ENCODE measurements at places on chromosomes 12 and 14.

GRCh38 chr12:22653075-22653474 lies 28.1 kb downstream of the ETNK1 start:
- no peak for DNase-seq

GRCh38 chr12:52175371-52176350 lies 16.2 kb downstream of the KRT80 start:
- no peak for DNase-seq

- DNase-seq = no peak
These were observed 47.5 kb downstream of the IFNG start for GRCh38 chr12:68111995-68112394.

- no peak for DNase-seq
These were observed 444 bp upstream of the NKX2-8 start for GRCh38 chr14:36582874-36583241.

DNA sequence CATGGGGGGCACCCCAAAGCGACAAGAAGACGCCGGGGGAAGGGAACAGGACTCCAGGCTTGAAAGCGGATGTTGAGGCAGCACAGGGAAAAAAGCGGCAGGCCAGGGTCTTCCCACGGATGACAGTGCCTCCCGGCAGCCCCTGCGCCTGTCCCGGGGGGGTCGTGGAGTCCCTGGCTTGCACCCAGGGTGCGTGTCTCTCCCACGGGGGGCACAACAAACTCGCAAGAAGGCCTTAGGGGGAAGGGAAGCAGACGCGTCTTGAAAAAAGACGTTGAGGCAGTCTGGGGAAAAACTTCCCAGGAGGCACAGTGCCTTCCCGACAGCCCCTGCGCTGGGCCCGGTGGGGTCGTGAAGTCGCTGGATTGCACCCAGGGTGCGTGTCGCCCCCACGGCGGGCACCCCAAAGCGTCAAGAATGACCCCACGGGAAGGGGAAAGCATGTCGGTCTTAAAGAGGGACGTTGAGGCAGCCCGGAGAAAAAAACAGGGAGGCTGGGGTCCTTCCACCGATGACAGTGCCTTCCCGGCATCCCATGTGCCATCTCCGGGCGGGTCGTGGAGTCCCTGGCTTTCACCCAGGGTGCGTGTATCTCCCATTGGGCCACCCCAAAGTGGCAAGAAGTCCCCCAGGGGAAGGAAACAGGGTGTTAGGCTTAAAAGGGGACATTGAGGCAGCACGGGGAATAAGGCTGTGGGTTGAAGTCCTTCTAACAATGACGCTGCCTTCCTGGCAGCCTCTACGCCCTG lies 159.9 kb upstream of the ALG10B start:
- no peak for DNase-seq

GRCh38 chr12:10771132-10771733 lies 31.2 kb downstream of the TAS2R7 start:
- DNase-seq = no peak

- DNase-seq = no peak
These were observed 19.4 kb upstream of the KRT18 start for GRCh38 chr12:52929538-52929937.

- DNase-seq = no peak
These were observed 1.1 kb downstream of the PAPLN start for GRCh38 chr14:73238424-73238852.

- no peak for DNase-seq
These were observed 24.8 kb downstream of the TBX5 start for GRCh38 chr12:114381177-114381576.

DNA sequence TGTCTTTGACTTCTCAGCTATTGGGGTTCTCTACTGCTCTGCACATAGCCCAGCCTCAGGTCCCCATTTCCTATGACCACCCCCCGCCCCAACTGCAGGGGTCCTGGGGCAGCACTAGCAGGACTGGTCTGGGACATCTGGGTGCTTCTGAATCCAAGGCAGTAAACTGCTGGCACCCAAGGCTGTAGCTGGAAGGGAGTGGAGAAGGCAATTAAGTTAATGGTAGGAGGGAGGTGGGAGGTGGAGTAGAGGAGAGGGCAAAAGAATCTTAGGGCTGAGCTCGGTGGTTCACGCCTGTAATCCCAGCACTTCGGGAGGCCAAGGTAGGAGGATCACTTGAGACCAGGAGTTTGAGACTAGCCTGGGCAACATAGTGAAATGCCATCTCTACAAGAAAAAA lies 11.5 kb downstream of the PLEK2 start:
- DNase-seq = no peak

DNA sequence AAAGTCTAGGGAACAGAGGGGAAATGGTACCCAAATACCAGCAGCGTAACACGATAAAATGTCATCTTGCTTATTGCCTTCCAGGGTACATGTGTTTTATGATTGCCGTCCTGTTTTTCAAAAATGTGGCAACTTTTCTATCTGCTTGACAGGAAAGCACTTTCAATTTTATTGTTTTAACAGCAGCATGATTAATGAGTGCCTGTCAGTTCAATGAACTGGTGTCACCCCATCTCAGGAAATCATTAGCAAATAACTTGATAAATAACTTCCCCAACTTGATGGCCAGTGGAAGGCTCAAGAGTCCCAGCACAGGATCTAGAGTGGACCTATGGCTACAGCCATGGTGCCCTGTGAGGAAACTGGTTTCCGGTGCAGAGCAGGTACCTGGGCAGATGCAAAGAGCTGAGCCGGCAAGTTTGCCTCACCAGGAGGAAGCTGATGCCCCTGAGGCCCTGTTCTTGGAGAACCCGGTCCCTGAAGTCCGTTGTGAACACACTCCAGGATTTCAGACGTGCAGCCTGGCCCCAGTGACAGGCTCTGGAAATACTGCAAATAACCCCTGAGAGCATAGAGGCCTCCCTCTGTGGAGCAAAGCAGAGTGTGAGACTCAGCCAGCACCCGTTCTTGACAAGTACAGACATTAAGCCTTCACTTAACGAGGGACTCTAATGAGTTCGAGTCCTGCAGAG lies 173.5 kb upstream of the SFSWAP start:
- DNase-seq = no peak

- no peak for DNase-seq
These were observed 160.0 kb downstream of the TPH2 start for GRCh38 chr12:72098622-72099021.

GRCh38 chr12:9365296-9365695 lies 157.1 kb upstream of the PZP start:
- DNase-seq = no peak

DNA sequence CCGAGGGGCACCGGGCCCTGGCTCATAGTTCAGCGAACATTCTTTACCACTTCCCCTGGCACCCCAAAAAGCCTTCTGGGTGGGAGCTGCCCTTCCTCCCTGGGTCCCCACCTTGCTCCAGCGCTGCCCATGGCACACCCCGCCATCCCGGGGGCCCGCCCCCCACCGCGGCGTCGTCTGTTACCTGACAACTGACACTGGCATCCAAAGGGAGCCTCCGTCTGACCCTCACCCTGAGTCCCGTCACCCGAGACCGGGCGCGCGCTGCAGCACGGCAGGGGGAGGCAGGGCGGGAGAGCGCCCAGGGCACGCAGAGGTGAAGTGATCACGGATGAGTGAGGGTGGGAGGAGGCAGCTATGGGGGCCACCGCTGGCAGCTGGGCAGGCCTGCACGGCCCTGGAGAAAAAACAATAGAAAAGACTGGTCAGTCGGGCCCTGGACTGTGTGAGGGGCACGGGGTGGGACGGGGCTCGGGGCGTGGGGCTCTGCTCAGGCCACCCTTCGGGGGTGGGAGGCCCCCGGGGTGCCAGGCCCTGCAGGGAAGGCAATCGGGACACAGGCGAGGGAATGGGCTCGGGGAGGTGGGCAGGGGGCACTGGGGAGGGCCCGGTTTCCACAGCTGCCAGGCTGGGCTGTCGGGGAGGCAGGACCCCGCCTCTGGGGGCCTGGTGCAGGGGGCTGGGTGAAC lies 40.7 kb downstream of the BCL11B start:
- peak; percentile 37 for DNase-seq

DNA sequence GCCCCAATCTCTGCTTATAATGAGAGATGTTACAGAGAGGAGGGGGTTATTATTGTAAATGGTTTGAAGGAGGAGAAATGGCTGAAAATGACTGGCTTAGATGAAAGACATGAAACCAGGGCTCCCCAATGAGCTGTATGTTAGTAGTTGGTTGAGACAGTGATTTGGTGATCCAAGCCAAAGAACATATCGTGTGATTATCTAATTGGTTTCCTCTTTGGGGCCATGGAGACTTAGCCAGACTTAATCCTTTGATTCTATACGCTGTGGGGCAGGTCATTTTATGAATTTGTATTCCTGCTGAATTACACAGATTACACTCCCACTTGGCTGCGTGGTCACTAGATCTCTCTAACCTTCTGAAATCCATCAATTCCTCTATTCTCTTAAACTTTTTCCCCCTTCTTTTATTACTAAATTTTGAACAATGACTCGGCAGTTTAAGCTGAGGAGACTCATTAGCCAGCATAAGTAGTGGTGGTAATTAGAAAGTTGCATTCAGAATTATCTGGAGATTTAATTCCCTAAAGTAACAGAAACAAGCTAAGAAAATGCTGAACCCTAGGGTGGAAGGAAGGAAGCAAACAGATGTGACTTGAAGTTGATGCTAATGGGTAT lies 5.3 kb downstream of the TTC8 start:
- DNase-seq = no peak

DNA sequence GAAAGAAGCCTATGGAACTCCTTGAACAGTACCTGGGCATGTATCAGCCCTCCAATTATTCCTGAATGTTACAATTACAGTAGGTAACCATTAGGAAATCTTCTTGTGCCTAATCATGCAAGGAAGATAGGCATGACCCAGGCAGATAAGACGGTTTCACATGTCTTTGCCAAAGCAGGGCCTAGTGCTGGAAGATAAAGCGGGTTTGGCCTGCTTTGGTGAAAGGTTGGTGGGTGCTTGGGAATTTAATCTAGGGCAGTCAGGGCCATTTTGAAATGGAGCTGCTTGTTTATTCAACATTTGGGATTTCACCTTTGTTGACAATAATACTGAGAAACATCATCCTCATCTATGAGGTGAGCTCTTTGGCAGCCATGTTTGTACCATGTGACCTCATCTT lies 12.5 kb upstream of the SRSF5 start:
- no peak for DNase-seq

DNA sequence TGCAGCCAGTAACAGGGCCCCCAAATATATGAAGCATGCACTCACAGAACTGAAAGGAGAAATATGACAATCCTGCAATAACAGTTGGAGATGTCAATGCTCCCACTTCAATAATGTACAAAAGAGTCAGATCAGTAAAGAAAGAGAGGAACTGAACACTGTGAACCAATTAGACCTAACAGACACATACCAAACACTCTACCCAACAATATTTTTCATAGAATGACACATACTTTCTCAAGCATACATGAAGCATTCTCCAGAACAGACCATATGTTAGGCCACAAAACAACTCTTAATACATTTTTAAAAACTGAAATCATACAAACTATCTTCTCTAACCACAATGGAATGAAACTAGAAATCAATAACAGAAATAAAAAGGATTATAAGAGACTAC lies 80.2 kb downstream of the ELK3 start:
- no peak for DNase-seq

DNA sequence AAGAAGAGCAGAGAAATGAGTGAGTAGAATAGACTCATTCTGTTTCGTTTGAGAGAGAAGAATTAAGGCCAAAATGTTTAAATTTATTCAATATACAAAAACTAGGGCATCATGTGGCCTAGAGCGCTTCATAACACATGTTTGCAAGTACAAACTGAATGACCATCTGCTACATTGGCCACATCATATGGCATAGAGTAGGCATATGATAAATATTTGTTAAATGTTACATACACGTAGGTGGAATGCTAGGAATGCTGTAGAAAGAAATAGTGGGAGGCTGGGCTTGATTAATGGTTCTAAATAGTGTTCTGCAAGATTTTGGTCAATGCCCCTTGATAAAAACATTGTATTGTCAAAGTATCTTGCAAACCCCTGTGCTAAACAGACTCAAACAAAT lies 10.8 kb downstream of the MGP start:
- no peak for DNase-seq

DNA sequence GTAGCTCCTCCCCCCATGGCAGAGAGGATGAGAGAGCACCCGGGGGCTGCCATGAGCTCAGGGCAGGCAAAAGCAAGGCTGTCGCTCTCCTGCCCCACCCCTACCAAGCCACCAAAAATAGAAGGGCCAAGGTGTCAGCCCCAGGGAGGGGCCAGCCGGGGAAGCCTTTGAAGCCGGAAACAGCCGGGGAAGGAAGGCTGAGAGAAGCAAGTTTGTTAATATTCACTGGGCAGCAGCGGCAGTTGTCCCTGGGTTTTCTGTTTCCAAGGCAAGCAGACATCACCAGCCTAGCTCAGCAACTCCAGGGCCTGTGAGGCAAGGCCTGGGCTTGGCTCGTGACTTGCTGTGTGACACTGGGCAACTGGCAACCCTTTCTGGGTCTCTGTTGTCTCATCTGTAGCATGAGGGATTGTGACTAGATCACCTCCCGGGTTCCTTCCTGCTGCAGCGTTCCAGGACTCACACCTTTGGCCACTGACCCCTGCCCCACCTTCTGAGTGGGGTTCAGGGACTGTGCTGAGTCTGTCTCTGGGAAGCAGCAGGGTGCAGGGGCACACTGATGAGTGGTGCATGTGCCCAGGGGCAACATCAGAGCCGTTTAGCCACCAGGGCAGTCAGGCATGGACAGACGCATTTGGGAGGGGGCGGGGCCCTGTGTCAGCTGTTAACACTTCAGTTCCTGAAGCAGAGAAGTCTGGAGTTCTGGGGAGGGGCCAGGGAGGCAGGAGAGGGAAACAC lies 24.3 kb downstream of the SYNDIG1L start:
- DNase-seq = peak; percentile 22

DNA sequence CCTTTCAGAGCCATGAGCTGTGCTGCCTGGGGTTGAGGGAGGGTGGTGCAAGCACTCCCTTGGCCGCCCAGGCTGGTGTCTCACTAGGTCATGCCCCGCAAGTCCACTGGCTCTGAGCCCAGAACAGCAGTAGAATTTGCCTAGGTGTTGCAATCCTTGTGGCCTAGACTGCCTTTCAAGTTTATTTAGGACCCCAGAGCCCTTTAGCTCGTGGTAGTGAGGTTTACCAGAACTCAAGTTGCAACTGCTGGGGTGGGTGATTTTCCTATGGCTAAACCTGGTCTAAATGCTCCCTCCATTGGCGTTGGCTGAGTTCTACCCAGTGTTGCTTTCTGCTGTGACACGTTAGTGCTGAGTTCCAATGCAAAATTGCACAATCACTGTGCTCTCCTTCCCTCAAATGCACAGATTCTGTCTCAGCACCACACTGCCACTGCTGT lies 287.2 kb downstream of the BCAT1 start:
- no peak for DNase-seq

- no peak for DNase-seq
These were observed 19.7 kb upstream of the SLC2A14 start for GRCh38 chr12:7892186-7892980.

- DNase-seq = no peak
These were observed 9.7 kb downstream of the HIF1A start for GRCh38 chr14:61705017-61705416.

GRCh38 chr14:65371784-65372183 lies 40.7 kb upstream of the FUT8 start:
- DNase-seq = no peak

All from activated gamma-delta T cell (primary cell).